ENCODE measurements at places on chromosomes 2 and 18.
A peak's percentile ranks its signal among the peaks of the same experiment; 100 is the strongest.

DNA sequence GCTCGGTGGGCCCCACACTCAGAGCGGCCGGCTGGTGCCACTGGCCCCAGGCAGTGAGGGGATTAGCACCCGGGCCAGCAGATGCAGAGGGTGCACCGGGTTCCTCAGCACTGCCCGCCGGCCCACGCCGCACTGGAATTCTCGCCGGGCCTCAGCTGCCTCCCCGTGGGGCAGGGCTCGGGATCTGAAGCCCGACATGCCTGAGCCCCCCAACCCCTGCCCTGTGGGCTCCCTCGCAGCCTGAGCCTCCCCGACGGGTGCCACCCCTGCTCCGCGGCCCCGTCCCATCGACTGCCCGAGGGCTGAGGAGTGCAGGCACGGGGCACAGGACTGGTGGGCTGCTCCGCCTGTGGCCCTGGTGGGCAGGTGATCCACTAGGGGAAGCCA lies 37.6 kb upstream of the TWSG1 start:
- no peak for DNase-seq

DNA sequence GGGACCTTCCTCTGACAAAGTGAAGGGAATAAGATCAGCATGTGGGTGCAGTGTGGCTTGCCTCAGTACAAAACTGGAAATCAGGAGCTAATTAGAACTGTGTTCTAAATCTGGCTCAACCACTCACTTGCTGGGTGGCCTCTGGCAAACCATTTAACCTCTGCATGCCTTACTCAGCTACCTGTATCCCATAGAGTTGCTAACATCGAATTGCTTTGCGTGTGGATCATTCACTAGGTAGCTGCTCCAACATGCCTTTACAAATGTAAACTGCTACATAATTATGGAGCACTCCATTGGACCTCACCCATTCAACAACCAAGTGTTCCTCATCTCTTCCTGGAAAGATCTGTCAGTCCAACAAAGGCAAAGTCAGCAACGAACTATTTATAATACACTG lies 19.0 kb downstream of the PLEKHM3 start:
- DNase-seq, result no peak

- no peak for DNase-seq
Observed at GRCh38 chr2:170115501-170116229, 62.3 kb upstream of the MYO3B start.

DNA sequence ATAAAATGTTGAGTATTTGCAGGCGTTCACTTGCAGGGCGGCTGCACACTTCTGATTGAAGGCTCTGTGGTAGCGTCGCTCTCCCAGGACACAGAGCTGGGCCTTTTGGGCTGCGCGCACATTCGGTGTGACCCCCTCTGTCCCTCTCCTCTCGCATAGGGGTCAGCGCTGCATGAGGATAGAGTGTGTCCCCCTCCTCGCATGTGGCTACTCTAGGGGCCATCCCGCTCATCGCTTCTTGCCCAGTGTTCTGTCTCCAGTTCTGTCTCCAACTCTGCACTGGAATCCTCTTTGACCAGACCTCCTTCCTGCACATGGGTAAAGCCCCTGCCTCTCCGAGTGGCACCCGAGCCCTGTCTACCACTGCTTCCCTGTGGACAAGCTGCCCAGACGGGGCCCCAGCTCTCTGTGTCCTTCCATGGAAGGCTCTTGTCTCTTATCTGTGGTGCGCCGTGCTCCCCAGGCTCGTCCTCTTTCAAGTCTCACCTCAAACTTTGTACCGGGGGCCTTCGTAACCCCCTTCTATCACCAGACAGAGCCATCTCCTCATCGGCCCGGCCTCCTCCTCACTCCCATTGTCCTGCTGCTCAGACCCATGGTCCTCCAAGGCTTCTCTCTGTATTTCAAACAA lies 278.0 kb upstream of the HDAC4 start:
- DNase-seq, result no peak

DNA sequence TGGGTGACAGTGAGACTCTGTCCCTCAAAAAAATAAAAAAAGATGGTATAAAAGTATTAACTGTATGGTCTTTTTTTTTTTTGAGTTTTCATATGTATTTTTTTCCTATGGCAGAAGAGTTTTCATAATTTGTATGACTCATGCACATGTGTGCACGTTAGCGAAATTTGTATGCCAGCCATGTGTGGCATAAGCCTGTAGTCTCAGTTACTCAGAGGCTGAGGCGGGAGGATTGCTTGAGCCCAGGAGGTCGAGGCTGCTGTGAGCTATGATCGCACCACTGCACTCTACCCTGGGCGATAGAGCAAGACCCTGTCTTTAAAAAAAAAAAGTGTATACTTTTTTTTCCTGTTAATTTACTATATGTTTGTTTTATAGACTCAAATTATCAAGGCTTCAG lies 160.8 kb downstream of the TGIF1 start:
- no peak for DNase-seq

GRCh38 chr18:58554404-58554803 lies 74.5 kb downstream of the ALPK2 start:
- DNase-seq, result no peak

- no peak for DNase-seq
Observed at GRCh38 chr2:66387016-66387753, 47.7 kb upstream of the MEIS1 start.

GRCh38 chr2:111705711-111706336 lies 178.2 kb downstream of the ANAPC1 start:
- DNase-seq, result peak; percentile 53

- no peak for DNase-seq
Observed at GRCh38 chr2:45910473-45911060, 259.1 kb downstream of the PRKCE start.

DNA sequence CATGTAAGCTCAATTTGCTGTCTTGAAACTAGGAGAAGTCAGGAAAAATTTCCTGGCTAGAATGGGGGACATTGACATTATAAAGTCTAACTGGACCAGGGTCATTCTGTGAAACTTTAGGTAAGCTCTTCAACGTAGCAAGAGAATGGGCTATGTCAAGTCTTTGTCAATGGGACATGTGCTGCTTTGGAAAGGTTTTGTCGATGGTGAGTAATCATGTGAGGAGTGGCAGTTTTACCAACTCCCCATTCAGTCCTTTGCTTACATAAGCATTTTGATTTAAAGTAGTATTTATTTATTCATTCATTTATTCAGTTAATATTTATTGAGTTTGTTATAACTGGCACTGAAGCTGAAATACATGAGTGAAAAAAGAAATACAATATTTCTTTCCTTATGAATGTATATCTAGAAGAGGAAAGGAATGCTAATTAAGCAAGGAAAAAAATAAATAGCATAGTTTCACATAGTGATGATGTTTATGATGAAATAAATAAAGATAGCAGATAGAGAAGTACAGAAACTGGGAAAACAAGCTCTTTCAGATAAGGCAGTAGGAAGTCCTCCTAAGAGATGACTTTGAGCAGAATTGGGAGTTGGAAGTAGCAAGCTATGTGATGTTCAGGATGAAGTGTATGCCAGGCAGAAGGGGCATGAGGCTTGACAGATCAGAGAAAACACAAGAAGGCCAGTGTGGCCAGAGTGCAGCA lies 25.4 kb upstream of the RAB27B start:
- no peak for DNase-seq

- DNase-seq, result peak; percentile 42
Observed at GRCh38 chr18:21489119-21489750, 111.3 kb downstream of the ESCO1 start.

DNA sequence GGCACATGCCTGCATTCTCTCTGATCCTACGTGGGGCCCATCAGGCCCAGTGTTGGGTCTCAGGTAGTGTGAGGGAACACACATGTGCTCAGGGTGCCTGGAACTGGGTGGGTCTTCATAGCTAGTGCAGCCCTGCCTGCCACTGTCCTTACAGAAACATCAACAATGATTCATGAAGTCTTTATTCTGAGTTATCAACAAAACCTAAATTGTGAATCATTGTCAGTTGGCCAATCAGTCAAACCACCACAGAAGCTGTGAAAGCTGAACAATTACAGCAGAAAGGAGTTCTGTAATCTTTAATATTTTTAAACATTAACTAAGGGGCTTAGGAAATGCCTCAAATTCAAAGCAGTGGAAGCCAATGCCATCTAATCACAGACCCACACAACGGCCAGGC lies 82.8 kb upstream of the ZNF521 start:
- DNase-seq, result no peak

GRCh38 chr18:22170421-22171257 lies 1.2 kb downstream of the GATA6 start:
- DNase-seq, result no peak

DNA sequence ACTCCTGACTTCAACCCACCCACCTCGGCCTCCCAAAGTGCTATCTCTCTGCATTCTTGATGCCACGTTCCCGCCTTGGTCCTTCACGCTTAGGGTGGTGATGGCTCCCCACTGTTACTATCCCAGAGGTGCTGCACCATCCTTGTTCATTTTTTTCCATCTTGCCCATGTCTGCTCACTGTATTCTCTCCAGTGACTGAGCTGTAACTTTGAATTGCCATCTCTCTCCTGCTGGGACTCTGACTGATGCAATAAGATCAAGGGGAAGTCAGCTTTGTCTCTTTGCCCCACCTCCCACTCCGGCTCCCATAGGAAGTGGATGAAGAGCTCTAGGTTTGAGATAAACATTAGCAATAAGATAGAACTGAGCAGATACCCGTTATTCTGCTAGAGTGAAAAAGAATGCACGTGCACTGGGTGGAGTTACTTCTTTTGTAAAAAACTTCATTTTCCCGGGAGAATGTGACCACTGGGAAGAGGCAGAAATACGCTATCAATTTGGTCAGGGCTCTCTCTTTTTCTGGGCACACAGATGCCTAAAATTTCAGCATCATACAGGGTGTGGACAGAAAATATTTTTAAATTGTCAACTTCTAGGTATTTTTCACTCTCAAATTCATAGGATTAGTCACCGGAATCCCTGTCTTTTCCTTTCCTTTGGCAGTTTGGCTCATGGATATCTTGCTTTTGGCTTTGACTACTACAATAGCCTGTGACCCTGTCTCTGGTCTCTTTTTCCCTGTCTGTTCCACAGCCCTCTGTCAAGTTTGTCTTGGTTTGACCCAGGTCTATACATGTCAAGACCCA lies 105.4 kb downstream of the POLR1A start:
- DNase-seq, result no peak

DNA sequence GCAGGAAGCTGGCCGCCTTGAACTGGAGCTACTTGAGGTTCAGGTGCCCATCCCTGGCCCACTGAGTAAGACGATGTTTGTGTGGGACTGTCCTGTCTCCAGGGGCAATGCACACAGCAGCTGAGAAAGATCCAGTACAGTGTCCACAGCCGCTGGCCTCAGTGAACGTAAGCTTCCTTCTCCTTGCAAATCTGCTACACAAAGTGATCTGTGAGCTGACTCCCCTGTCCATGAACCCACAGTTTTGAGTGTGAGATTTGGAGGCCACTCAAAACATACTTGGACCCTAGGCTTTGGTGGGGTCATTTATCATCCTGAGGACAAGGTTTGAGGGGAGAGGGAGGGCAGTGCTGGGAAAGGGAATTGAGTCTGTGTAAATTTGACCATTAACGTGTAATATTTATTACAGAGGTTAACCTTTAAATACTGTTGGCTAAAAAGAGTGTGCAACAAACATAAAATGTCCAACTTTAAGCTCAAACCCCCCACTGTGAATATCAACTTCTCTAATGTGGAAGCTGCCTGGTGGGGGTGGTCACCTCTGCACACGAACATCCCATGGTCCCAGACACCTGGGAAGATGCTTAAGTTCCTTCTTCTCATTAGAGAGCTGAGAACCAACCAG lies 4.9 kb upstream of the CYS1 start:
- no peak for DNase-seq

DNA sequence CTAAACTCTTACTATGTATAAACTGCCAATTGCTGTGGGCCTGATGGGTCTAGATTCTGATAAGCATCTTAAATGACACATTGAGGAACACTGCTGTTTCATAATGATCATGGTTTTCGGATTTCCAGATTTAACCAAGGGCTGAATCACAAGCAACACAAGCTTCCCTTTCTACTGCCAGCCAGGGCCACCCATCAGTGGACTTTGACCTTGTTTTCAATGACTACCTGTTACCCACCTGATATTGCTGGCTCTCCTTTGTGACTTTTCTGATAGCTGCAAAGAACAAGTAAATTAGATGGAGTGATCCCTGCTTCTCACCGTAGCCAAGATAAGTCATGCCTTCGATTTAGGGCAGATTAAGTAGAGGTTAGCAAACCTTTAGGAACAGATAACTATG lies 259.0 kb downstream of the PAX3 start:
- DNase-seq, result no peak

DNA sequence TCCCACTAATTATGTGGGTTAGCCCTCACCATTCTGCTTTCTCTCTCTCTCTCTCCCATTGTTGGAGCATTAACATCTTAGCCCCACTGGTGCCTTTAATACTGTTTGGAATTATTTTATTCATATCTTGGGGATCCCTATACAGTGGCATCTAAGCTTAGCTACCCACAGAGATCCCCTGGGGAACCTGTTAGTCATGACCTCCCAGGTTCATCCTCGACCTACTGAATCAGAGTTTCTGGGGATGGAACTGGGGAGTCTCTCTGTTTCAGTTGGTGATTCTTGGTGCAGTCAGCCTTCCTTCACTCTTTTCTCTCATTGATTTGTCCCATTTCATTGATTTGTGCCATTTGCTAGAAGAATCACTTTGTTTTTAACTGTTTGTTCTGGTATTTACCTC lies 137.3 kb downstream of the PLCL1 start:
- no peak for DNase-seq

GRCh38 chr2:26679867-26680266 lies 12.7 kb upstream of the KCNK3 start:
- no peak for DNase-seq

DNA sequence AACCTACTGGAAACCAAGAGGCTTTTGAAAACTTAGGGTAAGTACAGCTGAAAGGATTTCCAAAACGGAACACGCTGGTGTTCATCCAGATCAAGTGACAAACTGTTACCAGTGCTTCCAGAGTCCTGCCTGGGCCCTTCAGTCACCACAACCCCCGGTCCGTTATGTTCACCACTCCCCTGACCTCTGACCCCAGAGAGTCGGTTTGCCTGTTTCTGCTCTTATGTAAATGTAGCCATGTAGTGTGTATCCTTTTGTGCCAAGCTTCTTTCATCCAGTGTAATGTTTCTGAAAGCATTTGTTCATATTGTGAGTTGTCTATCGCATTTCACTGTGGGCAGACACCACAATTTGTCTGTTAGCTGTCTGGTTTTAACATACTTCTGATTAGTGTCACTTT lies 217.5 kb downstream of the NCK2 start:
- DNase-seq, result no peak

DNA sequence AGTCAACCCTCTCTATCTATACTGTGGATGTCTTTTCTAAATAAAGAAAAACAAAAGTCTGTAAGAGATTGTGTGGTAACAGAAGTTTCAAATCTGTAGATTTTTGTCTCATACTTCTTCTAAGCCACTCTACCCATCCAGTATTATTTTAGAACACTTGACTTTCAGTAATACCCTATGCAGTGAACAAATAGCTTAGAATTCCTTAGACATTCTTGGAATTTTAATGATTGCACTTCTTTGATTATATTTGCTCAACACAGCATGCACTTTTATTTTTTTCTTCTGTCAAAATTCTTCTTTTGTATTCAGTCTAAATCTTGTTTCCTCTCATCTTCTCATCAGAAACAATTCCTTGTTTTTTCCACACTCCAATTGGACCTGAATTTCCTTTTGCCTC lies 1080.2 kb downstream of the SUCLG1 start:
- DNase-seq, result no peak

GRCh38 chr2:242032780-242033656 lies 163.5 kb downstream of the RTP5 start:
- DNase-seq, result no peak

All from GM19239 (cell line).